Vagina (tissue), 2 donors: ENCODE measurements at places on chromosomes 5 and 9.

GRCh38 chr5:174585472-174585871, 138.9 kb upstream of the MSX2 start:
- no peak for DNase-seq

GRCh38 chr9:109283012-109283411, 37.8 kb downstream of the EPB41L4B start:
- no peak for DNase-seq

DNA sequence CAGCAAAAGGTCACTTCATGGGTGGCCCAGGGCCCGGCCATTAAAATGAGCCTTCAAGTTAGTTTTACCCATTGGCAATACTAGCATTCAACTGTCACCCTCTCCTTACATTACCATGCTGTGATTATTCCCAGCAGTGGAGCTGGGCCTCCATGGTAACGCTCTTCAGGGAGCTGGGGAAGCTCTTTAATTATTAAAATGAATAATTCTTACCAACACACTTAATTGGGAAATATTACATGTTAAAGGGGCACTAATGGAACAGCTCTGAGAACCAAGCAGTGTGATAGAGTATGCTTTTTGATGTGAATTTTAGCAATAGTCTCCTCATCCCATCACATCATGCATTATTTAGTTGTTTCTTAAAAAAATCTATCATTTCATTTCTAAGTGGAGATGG, 187.2 kb downstream of the CEMIP2 start:
- DNase-seq: no peak

DNA sequence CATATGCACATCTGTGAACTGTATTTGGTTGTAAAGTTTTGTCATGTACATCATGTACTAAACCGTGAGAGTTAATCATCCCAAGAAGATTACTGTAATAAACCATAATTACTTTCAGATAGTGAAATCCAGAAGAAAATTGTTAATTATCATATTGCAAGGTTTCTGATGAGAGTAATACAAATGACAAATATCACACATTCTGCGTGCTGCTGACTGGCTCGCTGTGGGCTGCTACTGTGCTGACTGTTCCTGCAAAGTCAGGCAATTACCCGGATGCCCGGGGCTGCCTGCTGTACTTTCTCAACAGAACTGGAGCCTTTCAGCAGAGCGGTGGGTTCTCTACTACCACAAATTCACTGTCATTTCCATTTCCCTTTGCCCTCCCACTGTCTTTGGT, 68.3 kb downstream of the SMARCA2 start:
- no peak for DNase-seq

DNA sequence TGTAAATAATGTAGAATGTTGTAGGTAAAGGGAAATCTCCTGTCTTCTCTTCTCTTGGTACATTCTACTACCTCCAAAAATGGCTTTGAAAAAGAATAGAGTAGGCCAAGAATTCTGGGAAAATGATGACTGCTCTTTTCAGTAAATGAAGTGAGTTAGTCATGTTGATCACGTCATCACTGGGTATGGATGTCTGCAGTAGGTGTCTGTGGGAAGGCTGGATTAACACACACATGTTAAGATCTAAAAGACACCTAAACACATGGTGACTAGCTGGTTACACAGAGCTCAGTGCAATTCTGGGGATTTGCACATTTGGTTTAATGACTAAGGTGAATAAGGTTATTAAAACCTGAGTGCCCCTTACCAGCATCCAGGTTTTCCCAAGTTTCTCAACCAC, 161.5 kb downstream of the CEP120 start:
- DNase-seq: no peak

DNA sequence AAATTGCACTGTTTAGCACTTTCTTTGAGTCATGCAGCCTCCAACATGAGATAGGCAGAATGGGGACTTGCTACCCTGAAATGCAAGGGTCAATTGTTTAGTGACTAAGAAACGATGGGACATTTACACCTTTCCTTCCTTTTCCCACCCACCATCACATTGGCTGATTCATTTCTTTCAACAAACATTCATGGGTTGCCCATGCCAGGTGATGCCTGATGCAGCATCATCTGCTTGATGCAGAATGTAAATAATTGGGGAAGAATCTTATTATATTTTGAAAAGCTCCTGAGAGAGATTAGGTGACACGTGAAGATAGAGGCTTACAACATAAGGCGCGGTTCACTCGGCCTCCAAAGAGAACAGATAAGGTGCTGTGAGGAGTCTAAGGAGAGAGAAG, 4.5 kb upstream of the TRMT10B start:
- no peak for DNase-seq

DNA sequence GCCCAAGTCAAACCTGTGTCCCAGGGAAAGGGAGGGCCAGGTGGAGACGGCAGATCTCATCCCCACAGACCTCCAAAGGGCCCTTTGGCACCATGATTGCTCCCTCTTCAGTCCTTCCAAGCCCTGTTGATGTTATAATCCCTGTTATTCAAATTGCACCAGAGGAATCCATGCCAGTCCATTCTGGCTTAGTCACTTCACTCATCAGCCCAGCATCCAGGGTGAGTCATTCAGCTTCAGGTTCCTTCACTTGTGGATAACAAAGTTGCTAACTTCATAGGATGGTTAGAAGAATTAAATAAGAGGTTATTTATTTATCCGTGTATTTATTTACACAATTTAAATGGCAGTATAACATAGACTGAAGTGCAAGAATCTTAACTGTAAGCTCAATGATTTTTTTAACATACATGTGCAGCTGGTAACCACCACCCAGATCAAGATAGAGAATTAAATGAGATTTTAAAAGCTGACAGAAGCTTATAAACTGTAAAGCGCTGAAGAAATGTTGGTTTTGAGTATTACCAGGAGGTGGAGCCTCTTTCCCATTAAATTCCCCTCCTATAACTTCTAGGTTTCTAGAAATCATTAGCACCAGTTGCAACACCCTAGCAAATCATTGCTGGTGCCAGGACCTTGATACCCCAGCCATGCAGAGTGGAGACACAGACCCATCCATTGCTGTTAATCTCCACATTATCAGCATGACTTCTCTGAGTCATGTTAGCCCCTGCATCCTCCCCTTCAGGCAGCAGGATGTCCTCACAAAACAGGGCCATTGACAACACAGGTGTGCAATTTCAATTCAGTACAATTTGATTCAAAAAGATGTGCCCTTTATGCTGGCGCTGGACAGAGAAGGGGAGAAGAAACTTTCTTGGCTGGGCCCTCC, 77.4 kb downstream of the SEC61B start:
- DNase-seq: no peak

GRCh38 chr5:130536691-130537090, 628.4 kb downstream of the HINT1 start:
- no peak for DNase-seq

DNA sequence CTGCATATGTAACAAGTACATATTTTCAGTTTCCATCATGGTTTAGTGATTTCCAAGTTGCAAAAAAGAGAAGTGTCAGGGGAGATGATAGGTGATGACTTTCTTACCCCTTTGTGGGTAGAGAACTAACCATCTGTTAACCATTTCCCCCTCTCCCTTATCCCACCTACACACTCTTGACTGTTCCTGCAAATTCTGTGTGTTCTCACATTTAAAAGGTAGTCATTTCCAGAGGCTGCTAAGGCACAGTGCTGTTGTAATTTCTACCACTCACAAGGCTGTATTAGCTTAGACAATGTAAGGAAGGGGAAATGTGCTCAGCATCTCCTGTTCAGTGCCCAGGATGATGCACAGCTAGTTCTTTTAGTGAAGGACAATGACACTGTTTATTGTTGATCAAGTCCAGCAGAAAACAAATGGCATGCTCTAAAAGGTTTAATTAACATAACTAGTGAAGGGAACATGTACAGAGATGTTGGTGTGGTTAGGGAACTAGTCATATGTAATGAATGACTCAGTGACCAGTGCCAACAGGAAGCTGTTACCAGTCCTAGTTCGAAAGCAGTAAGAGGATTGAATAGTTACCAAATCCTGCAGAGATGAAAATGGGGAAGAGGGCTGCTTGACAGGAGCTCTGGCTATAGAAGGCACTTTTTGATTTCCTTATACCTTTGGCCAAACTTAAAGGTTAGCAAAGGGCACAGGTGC, 165.1 kb downstream of the PLK2 start:
- DNase-seq: no peak

- DNase-seq: no peak
Measured at GRCh38 chr9:130610862-130611707, 31.7 kb downstream of the FUBP3 start.

DNA sequence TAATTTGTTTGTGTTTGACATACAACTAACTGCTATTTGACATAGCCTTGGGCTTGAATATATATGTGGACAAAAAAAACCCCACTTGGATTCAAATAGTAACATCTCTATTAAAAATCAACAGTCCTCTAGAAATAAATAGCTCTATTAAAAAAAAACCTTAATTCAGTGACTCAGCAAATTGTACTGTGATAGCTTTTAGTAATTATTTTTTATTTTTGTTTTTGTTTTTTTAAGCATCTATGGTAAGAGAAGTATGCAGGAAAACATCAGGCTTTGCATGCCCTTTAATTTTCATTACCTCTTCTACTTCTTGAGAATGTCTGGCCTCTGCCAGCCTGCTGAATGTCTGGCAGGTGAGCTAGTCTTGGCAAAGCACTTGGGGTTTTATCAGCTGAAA, 300.7 kb downstream of the NPR3 start:
- no peak for DNase-seq

DNA sequence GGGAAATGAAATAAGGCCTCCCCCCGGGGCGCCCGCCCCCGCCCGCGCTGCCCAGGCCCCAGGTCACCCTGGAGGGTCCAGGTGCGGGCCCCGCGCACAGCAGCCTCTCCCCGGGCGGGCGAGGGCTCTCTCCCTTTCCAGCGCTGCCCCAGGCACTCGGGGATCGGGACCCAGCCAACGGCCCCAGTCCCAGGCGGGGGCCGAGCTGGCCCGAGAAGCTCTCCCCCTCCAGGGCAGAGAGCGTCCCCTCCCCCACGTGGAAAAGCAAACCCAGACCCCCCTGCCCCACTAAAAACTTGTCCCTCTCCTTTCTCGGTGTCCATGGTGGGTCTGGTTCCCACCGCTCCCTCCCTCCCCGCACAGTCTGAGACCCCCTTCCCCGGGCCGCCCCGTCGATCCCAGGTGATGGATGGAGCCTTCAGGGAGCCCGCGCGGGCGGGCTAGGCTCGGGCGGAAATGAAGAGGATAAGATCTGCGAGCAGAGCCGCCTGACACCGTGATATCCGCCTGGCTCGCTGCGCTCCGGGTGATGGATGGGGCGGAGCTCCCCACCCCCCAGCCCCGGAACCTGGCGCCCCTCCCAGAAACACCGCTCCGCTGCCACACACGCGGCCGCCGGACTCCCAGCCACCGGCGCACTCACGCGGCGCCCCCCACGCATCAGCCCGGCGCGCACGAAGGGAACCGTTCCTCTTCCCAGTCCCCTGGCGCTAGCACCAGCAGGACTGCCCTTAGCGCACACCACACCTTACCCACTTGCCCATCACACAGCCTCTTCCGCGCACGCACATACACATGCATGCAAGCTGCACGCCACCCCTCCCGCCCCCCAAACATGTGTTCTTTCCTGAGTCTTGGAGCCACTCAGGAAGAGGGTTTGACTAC, 81.7 kb upstream of the ZBTB43 start:
- DNase-seq: no peak

- DNase-seq: no peak
Measured at GRCh38 chr5:116504593-116505166, 69.9 kb downstream of the SEMA6A start.

- no peak for DNase-seq
Measured at GRCh38 chr9:133774799-133775198, 36.6 kb upstream of the SARDH start.

DNA sequence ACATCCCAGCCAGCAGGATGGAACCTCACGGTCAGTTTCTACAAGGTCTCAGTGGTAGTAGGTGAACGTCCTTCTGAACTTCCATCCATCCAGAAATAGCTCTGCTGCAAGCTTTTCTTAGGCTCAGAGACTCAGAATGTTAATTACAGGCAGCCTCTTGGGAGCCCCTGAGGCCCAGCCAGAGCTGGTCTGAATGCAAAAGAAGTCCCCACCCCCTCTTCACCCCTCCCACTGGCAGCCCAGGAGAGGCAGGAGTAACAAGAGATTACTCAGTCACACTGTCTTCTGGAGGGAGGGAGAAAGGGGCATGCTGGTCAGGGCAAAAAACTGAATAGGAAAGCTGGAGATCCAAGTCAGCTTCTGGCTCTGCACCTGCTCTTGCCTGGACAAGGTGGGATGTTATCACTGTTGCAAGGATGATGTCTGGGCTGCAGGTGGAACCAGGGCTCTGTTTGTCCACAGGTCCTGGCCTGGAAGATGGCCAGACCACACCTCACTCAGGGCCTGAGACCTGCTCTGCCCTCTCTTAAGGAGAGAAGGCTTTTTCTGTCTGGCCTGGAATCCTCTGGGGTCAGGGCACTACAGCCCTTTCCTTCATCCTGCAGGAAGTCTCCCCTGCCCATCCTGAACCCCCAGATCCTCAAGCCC, 9.1 kb downstream of the ENHO start:
- no peak for DNase-seq

DNA sequence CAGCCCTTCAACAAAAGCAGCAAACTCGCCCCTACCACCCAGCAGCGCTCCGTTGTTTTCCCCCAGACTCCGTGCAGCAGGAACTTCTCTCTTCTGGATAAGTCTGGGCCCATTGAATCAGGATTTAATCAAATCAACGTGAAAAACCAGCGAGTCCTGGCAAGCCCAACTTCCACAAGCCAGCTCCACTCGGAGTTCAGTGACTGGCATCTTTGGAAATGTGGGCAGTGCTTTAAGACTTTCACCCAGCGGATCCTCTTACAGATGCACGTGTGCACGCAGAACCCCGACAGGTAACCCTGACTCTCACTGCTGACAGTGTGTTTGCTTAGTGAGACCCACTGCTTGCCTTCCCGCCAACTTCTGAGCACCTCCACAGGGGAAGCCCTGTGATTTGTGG, 81.8 kb downstream of the PRDM6 start:
- no peak for DNase-seq

GRCh38 chr5:88829054-88829453, 53.9 kb downstream of the MEF2C start:
- no peak for DNase-seq

GRCh38 chr9:120866651-120867050, 10.3 kb downstream of the PHF19 start:
- no peak for DNase-seq

- DNase-seq: no peak
Measured at GRCh38 chr9:135163023-135163780, 75.7 kb downstream of the OLFM1 start.

- DNase-seq: no peak
Measured at GRCh38 chr9:112378328-112379176, 1.4 kb upstream of the HSDL2 start.

GRCh38 chr9:132168347-132168746, 6.5 kb downstream of the NTNG2 start:
- no peak for DNase-seq

DNA sequence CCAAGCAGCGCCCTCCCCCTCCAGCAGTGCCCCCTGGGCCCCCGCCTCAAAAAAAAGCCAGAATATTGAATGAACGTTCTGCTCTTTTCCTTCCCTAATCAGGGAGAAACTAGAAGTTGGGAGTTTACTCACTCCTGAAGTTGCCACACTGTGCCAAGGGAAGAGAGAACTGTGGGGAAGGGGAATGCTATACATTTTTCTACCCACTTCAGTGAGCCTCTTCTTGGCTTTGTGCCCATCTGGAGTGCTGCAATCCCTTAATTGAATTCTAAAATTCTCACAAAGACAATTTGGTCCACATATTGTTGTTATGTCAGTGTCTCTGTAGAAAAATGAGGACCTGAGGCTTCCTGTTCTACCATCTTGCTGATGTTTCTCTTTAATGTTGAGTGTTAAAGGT, 443.7 kb downstream of the DIRAS2 start:
- DNase-seq: no peak
